ENCODE measurements at places on chromosomes 11 and 22. TPM values are rescaled to one million over a fixed set of nuclear protein-coding genes. Genes with fewer than 3 reads are reported as not detected.

- peak; percentile 83 for DNase-seq
Observed at GRCh38 chr22:30485362-30485988, 13.7 kb upstream of the SEC14L3 start.

DNA sequence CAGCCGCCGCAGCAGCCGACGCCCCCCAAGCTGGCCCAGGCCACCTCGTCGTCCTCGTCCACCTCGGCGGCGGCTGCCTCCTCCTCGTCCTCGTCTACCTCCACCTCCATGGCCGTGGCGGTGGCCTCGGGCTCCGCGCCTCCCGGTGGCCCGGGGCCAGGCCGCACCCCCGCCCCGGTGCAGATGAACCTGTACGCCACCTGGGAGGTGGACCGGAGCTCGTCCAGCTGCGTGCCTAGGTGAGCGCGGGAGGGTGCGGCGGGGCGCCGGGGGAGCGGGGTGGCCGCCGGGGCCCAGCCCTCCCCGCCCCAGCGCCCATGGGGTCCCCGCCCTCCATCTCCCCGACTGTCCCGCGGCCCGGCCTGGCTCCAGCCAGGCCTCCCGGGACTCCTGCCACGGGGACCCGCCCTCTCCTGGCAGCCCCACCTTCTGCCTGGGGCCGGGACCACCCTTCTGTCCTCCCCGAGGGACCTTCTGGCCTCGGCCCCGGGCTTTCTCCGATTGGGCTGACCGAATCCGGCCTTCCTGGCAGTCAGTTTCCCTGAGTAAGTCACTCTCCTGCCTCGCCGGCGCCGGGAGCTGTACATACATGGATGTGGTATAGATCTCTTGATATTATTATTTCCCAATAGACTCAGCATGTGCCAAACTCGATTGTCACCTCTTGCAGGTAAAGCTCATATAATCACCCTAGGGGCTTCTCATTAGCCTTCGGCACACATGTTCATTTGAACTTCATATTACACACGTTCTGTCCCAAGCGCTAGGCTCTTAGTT, 720 bp downstream of the PACS1 start:
- DNase-seq: peak; percentile 83

DNA sequence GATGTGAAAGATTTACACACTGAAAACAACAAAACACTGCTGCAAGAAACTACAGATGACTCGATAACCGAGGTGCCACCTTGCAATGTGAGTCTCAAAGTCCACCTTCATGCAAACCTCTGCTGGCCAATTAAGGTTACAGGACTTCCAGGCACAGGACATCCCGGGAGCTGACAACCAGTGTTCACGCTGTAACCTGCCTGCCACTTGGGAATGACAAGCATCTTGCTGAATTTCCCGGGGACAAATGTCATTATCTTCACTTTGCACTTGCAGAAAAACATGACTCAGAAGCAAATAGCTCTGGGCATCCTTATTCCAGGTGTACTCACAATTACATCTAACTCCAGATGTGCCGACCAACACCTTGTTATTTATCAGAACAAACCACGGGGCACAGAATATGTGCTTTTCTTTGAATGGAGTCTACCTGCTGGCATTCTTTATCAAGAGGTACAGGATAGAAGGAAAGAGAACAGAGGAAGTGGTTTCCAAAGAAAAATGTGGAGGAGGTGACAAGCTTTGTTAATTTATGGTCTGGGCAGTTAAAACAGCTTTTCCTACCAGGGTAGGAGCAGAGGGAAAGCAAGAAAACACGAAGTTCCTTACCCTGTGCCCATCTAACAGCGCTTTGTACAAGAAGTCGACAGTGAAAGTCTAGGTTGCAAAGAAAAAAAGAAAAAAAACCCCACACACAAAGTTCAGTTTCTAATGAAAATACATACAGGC, 72.3 kb downstream of the SHANK2 start:
- DNase-seq: peak; percentile 27

DNA sequence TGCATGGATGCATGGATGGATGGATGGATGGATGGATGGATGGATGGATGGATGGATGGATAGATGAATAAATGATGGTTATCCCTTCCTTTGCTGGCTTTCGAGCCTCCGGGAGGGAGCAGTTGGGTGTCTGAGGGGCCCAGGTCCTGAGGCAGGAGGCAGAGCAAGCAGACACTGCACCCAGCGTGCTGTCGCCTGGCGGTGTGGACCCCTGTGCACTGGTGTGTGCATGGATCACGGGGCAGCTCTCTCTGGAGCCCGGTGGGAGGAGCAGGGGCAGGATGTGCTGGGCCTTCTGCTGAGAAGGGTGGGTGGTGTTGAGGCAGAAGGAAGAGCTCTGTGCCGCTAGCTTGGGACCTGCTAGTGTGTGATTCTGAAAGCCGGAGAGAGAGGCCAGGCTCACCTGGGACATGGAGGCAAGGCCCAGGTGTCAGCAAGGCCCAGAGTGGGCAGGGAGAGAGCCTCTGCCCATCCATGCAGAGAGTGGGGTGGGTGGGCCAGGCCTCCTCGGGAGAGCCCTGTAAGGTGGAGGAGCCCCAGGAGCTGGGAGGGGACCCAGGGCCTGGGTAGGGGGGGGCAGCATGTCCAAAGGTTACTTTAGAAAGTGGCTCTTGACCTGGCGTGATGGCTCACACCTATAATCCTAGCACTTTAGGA, 254.4 kb downstream of the BRD1 start:
- DNase-seq: no peak

TYMP gene
- 18.3 TPM for total RNA-seq

PRR33 gene
- 0.75 TPM for total RNA-seq
